Right cardiac atrium (tissue), 5 donors: ENCODE measurements at places on chromosomes 7 and 10. TPM values are rescaled to one million over a fixed set of nuclear protein-coding genes. Genes with fewer than 3 reads are reported as not detected.
A peak's percentile ranks its signal among the peaks of the same experiment; 100 is the strongest.

Gene PNLIPRP1
- not detected for total RNA-seq

Gene GPR15LG
- not detected for total RNA-seq

Gene FBH1
- total RNA-seq = 82.1 TPM

DNA sequence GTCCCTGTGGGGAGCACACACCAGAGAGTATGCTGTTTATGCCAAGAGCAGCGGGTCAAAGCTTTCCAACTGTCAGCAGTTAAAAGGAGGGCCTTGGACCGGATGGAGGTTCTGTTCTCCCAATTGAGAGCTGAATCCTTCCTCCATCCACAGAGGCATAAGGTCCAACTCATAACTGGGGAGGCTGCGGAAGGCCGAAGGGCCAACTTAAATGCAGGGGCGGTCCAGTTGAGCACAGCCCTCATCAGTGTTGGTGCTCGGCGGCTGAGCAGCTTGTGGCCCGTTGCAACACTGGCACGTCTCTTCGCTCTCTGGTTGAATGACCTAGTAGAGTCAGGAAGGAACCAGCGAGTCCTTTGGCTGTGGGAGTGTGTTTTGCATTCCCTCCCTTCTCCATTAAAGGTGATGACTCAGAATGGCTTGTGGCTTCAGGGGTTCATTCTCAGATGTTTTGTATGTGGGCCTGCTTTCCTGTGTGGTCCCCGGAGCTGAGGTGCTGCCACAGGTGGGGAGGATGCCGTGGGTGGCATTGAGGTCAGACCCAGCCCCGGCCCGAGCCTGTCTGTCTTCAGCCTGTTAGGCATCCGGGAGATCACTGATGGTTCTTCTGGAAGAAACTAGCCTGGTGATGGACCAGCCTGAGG, 44.8 kb upstream of the DMBT1 start:
- DNase-seq = peak; percentile 78

- DNase-seq = no peak
Measured at GRCh38 chr10:119438717-119439116, 103.8 kb downstream of the RGS10 start.

DNA sequence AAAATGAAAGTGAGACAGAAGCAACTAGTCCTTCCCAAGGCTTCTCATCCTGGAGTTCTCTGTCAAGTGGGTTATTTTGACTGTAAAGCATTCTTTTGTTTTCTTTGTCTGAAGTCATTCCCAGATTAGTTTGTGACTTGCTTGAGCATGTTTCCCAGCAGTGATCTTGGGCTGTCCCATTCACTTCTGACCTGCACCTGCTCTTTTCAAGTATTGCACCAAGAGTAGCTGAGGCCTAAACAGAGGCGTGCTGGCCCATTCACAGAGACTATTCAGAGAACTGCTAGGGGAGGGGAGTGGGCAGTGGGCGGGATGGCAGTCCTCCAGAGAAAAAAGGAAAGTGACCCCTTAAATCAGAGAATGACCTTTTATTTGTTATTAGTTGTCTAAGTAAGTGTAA, 61.3 kb downstream of the CACNA2D1 start:
- DNase-seq = no peak

- DNase-seq = no peak
Measured at GRCh38 chr7:106246902-106247711, 37.7 kb downstream of the NAMPT start.

DNA sequence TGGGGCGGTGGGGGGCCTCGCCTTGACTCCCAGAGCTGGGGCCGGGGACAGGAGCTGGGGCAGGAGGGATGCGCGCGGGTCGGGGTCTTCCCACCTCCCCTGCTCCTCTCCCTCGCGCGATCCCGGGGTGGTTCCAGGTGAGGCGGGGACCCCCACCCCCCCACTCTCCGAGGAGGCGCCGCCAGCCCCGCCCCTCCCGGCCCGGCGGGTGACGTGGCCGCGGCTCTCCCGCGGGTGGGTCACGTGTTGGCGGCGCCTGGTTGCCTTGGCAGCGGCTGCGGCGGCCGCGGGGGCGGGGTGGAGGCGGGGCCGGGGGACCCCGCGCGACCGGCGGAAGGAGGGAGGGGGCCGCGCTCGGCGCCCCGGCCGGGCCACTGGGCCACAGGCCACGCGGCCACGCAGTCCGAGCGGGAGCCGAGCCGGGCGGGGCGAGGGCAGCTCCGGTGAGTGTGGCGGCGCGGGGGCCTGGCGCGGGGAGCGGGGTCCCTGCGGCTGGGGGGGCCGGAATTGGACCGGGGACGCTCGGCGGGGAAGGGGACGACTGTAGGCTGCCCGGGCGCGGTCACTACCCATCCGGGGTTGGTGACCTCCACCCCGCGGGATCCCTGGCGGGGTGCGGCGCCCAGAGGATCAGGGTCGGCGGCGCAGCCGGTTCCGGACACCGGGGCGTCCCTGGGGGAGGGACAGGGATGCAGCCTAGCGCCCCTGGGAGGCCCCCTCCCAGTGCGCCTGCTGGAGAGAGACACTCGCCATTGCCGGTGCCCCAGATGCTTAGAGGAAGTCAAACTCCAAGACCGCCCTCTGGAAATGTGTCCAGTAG, at the start of gene ORAI2:
Gene ORAI2 (plus strand): TSS at position 357 of the 820 bp plus-strand sequence. CDS start 5,382 bp downstream, outside the sequence.
- DNase-seq = peak; percentile 84

- peak; percentile 80 for DNase-seq
Measured at GRCh38 chr10:80186364-80187012, 18.8 kb downstream of the ANXA11 start.

DNA sequence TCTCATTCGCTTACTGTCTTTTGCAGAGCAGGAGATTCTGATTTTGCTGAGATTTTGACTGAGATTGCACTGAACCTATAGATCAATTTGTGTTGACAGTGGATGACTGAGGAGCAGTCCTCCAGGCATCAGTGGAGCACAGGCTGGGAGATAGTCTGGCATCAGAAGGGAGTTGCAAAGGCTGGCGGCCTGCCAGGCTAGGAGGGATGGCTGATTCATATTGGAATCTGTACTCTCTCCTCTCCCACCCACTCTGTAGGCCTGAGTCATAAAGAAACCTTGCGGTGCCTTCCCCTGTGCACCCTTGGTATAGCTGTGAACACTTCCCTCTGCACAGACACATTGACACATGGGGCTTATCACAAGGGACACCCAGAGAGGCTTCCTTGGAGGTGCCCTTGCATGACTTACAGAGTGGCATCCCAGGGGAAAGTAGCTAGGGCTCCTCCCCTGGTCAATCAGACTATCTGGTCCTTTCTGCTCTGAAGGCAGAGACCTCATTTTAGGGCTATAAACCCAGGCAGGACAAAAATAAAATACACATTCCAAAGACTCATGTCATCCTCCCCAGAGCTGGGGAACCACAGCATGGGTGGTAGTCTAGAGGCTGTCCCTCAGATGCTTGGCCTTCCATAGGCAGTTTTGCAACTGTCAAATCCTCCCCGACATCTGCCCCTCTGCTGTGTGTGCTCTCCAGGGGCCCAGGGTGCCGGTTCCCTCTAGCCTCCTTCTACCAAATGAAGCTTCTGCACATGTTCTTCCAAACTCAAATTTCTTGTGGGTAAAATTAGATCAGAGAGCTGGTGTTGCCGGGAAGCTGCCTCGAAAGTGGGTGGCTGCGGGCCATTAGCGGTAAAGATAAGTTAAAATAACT, 37.4 kb upstream of the EEPD1 start:
- DNase-seq = peak; percentile 81
